Airway epithelial cell (primary cell): ENCODE measurements at places on chromosomes 12 and 14. TPM values are rescaled to one million over a fixed set of nuclear protein-coding genes. Genes with fewer than 3 reads are reported as not detected.

Gene LGR5
- not detected in 2 replicates for total RNA-seq

Gene TAS2R42
- not detected in 2 replicates for total RNA-seq

Gene HECTD4
- total RNA-seq, result 8.6 and 12.8 TPM in 2 replicates

Gene PIWIL1
- 0.07 TPM in 1 of 2 replicates, not detected in the other for total RNA-seq

Gene TESPA1
- not detected in 2 replicates for total RNA-seq
